Nephron progenitor cell (in vitro differentiated cells): ENCODE measurements at places on chromosomes 12 and 14.
A peak's percentile ranks its signal among the peaks of the same experiment; 100 is the strongest.

GRCh38 chr12:59698600-59698999 is 102.8 kb downstream of the SLC16A7 start:
- no peak for DNase-seq

DNA sequence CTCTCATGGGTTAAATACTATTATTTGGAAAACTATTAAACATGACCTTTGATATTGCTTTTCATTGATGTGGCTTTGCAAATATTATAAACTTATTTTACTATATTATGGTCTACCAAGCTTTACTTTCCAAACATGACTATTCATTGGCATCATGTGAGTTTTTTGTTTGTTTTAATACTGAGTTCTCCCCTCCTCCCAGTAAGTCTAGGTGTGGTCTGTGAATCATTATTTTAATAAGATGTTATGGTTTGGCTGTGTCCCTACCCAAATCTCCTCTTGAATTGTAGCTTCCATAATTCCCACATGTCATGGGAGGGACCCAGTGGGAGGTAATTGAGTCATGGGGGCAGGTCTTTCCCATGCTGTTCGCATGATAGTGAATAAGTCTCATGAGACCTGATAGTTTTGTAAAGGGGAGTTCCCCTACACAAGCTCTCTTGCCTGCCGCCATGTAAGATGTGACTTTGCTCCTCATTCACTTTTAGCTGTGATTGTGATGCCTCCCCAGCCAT is 80.0 kb downstream of the BORCS5 start:
- no peak for DNase-seq

DNA sequence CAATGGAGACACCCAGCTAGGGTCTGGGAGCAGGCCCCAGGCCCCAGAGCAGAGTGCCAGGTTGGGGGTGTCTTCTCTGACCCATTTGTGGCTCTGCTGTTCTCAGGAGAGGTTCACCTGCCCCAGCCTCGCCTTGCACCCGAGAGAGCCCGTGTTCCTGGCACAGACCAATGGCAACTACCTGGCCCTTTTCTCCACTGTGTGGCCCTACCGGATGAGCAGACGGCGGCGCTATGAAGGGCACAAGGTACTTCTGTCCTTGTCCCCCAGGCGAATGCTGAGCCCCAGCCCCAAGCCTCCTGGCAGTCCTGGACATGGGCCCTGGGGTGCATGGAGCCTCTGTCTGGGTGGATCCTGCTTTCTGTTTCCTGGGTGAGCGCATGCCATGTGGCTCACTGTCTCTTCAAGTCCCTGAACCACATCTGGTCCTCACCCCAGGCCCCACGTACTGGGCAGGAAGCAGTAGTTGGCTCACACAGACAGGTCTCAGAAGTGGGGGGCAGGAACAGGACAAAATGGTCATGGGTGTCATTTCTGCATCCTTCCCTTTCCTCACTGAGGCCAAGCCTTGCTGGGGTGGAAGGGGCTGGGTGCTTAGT is 58.2 kb downstream of the BEGAIN start:
- no peak for DNase-seq

DNA sequence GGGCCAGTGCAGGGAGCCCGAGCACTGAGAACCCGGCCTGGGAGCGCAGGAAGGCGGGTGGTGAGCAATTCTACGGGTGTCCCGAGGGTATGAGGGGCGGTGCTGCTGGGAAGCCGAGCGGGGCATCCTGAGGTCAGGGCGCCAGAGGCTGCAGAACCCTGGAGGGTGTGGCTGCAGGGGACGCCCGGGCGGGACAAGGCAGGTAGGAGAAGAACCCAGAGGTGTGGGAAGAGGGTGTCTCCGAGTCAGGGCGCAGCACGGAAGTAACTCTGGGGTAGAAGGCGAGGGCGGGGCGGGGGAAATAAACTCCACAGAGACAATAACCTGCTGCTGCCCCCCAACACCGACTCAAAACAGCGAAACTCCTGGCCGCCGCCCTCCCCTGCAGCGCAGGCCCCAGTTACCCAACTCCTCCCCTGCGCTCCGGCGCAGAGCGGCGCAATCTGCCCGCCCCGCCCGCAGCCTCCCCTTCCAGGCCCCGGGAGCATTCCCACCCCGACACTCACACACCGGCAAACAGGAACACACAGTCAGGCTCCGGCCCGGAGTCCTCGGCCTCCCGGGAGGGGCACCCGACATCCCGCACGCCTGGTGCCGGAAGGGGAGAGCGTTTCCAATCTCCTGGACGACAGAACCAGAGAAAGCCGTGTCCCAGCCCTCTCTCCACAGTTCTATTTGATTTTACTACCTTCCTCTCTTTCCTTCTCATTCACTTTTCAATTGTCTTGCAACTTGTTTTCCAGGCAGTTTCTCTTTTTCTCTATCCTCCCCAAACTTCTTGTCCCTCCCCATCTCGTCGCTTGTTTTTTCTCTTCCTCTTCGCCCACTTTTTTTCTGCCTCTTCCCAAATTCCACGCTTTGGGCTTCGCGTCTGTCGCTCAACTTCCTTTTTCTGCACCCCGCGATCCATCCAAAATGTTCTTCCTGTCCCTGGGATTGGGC is 2.4 kb downstream of the HRK start:
- peak; percentile 50 for DNase-seq

DNA sequence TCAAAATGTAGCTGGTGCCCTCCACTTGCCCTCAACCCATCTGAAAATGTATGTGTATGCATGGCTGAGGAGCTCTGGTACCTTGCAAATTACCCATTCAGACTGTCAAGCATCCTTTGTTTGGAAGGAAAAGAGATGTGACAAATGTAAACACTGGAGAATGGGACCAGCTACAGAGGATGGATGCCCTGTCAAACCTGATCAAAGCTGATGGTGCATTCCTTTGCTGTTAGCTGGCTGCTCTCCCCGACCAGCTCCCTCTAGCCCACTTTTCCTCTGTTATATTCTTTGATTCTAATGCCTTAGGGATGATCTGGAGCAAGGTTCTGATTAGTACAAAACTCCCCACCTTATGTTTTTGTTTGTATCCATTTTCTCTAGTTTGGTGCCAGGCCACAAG is 310.3 kb downstream of the C12orf75 start:
- DNase-seq: no peak

- DNase-seq: peak; percentile 79
Measured at GRCh38 chr12:2284857-2285256, 232.1 kb downstream of the CACNA1C start.

DNA sequence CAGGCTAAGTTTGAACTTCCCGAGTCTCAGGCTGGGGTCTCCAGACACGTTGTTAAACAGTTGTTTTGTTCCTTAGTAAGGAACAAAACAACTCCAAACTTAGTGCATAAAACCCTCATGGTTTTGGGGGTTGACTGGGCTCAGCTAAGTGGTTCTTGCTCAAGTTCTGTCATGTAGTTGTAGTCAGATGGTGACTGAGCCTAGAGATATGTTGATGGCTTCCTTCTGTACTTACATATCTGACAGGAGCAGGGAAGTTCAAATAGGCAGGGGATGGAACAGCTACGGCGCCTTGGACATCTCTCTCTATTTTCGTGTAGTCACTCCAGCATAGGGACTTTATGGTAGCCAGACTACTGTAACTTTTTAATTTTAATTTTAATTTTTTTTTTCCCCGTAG is 45.7 kb downstream of the SPATS2 start:
- no peak for DNase-seq

DNA sequence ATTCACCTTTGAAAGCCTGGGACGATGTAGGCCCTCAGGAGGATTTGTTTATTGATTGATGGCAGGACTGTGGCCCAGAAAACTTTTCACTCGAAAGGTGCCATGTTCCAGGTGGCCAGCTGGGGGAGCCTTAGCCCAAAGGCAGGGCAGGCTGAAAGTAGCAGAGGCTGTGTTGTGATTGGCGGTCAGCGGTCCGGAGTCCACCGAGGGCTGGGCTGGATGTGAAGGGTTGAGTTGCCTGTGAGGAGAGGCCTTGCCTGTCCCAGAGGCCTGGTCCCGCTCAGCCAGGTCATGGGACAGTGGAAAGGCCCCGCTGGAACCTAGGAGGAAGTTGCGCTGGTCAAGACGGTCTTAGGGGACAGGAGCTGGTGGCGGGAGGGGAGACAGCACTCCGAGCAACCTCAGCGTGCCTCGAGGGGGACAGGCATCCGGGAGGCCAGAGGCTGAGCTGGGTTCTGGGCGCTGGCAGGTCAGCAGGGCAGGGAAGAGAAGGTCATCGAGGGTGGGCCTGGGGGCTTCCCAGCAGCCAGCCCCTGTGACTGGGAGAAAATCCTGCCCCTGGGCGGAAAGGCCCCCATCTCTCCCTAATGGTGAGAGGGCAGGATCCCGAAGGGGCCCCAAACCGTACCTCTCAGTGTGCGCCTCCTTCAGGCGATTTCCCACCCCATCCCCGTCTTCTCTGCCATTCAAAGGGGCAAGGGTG is 26.3 kb downstream of the CMA1 start:
- peak; percentile 74 for DNase-seq

DNA sequence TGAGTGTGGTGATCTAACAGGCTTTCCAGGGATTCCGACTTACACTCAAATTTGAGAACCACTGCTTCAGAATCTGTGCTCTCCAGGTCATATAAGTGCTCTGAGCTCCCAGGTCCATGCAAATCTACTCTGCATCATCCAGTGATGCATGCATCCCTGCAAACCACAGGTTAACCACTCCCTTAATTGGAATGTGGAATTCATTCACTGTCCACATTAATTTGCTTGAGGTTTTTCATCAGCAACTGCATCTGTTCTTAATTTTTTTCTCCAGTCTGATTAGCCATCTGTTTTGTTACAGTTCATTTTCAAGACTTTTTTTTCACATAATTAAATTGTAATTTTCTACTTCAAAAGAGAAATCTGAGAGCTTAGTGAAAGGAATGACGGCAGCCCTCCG is 43.4 kb upstream of the RIN3 start:
- no peak for DNase-seq

DNA sequence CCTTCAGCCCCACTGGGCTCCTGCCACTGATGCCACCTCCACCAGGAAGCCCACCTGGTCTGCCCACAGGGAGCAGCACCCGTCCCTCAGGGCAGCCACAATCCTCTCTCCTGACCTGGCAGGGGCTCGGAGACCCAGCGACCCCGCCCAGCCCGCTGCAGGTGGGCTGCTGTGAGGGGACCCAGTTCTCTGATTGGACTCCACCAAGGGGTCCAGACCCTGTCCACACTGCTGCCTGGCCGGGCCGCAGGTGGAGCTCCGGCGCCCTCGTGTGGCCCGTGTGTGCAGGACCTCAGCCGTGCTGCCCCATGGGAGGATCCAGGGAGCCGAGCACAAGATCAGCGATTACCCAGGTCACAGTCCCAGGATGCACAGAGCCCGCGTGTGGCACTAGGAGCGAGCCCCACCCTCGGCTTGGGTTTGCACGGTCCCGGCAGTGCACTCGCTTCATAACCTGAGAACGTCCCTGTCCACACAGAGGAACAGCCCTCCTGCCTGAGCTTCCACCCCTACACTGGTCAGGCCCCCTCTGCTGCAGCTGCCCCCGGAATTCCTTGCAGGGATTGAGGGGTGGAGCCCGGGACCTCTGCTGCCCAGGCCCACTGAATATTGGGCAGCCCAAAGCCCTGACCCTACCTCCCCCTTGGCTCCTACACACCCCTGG is 35.4 kb upstream of the TMEM179 start:
- DNase-seq: peak; percentile 85

GRCh38 chr14:69754487-69754886 is 12.5 kb upstream of the SRSF5 start:
- no peak for DNase-seq
